ENCODE measurements at places on chromosomes 1 and 21.

DNA sequence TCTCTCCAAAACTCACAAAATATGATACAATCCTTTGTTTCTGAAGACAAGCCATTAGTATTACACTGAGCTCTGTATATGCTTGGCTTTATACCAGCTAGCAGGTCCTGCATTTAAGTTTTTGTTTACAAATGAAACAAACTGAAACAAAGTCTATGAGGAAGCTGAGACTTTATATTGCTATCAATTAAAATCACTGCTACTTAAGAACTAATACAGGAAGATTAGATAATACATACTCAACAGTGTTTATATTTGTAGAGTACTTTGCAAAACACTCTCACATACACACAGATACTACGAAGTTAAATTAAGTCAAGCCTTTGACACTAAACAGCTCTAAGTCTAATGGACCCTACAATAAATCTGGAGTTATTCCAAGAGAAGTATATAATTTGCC, 247.4 kb downstream of the CRB1 start:
- no peak for DNase-seq

DNA sequence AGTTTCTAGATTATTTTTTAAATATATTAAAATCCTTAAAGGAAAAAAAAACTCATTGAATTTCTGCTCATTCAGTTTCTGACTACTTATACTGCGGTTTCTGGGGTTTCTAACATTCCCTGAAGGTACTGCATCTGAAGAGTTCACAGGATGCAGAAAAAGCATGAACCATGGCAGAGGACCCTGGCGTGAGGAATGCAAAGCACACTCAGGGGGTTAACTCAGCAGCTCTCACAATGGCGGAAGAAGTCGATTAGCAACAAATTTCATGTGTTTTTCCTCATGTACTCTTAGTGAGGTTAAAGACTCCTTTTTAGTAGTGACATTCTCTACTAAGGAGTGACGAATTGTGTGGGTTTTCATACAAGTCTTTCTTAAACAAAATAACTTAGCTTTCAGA, 975.6 kb downstream of the NCAM2 start:
- no peak for DNase-seq

- DNase-seq = no peak
Observed at GRCh38 chr1:27535386-27535785, 45.4 kb upstream of the WASF2 start.

GRCh38 chr1:117886101-117886795, 43.2 kb downstream of the GDAP2 start:
- no peak for DNase-seq

- DNase-seq = no peak
Observed at GRCh38 chr1:203537806-203538464, 44.0 kb downstream of the OPTC start.

DNA sequence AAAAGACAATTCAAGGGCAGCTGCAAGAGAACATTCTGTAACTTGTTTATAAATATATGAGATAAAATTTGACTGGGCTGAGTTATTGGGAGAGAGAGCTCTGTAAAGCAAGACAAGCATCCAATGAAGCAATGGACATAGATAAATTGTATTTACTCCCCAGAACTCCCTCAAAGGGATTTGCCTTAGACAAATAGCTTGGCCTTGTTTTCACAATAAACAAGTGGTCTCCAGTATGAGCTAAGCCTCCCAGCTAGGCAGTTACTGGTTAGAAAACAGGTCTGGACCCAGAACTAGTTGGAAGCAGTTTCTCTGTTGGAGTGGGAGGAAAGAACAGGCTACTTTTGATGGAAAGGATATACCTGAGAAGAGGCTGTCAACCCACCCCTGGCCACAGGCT, 25.2 kb upstream of the SUCO start:
- DNase-seq = no peak
